HAP-1 (cell line): ENCODE measurements at places on chromosomes 4 and X.

DNA sequence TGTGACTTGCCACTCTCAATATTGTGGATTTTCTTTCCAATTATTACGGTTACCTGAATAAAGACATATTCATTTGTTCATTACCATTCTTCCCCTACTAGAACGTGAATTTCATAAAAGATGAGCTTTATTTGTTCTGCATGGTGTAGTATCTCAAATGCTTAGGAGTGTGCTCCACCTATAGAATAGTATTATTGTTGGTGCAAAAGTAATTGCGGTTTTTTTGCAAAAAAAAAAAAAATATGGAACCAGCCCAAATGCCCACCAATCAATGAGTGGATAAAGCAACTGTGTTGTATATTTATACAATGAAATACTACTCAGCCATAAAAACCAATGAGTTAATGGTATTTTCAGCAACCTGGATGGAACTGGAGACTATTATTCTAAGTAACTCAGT lies 525.5 kb upstream of the PRKX start:
- DNase-seq: no peak

- no peak for DNase-seq
These were observed 875.2 kb downstream of the RAPGEF2 start for GRCh38 chr4:159977907-159978617.

GRCh38 chrX:153878969-153879653 lies 6.9 kb downstream of the L1CAM start:
- no peak for DNase-seq

DNA sequence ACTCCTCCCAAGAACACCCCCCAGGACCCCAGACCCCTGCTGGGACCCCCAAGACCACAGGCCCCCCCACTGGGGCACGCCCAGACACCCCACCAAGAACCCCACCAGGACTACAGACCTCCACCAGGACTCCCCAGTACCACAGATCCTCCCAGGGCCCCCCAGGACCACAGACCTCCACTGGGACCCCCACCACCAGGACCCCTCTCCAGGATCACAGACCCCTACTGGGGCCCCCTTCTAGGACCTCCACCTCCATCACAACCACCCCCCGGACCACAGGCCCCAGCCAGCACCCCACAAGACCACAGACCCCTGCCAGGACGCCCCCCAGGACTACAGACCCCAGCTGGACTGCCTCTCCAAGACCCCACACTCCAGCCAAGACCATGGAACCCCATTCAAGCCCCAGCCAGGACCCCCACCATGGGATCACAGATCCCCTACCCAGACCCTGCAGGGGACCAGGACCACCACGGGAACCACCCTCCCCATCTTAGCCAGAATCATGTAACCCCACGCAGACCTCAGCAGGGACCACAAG lies 855 bp upstream of the DHRSX start:
- no peak for DNase-seq

- DNase-seq: no peak
These were observed 118.6 kb downstream of the PTTG2 start for GRCh38 chr4:38078590-38079421.

- no peak for DNase-seq
These were observed 115.2 kb upstream of the KIT start for GRCh38 chr4:54542540-54543041.

DNA sequence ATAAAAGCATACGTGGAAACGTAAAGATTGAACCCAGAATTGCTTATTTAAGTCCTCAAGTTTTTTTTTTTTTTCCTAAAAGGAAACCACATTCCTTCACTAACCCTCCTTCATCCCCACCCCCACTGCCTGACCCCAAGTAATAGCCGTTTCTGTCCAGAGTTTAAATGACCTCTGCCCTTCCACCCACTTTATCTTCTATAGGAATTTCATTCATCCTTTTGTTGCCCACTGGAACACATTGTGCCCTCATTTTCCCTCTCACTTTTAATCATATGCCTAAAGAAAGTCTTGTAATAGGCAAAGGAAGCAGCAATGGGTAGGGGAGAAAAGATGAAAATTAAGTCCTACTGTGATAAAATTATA lies 62.7 kb downstream of the SH3RF1 start:
- DNase-seq: peak; percentile 32

DNA sequence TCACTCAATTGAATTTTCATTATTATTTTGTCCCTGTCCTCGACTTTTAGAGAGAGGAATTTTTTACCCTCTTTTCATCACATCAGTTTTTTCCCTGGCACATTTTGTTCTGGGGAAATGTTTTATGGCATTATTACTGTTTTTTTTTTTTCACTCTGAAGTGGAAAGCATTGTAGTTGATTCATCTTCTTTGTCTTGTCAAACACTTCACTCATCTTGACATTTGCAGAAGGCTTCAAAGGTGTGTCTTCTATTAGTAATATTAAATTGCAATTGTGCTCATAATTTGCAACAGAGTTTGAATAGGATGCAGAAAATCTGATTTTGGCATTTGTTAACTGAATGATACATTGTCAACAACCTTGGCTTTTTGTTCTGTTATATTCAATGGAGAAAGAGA lies 545.4 kb upstream of the ARX start:
- no peak for DNase-seq

DNA sequence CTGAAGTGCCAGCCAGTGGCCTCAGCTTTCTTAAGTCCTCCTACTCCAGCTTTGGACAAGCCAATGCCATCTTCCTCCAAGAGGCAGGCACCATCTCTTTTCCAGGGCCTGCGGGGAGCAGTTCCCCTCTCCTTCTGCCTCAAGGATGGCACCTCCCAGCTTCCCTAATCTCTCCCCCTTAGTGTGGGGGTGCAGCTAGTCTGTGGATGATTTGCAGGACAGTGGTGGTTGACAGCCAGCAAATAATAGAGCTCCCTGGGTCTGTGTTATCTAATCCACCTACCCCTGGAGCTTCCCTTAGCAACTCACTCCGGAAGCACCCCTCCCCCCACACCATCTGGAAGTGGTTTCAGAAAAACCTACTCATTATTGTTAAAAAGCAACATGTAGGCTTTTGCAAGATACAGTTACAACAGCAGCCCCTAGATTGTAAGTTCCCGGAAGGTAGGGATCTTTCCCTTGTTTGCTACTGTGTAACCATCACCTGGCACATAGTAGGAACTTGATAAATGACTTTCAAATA lies 247.1 kb downstream of the BCOR start:
- no peak for DNase-seq

DNA sequence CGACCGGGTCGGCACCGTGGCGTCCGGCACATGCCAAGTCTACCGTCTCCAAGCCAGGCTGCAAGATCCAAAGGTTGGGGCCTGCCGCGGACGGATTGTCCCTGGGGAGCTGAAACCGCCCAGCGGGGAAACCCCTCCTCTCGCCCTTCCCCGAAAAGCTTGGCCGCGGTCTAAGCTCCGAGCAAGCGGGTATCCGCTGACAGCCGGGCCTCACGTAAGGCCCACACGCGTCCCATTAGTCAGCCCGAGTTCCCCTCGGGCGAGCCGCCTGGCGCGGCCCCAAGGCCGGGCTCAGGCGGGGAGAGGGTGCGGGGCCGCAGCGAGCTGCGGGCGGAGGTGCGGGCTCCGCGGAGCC lies 6.8 kb upstream of the BCOR start:
- DNase-seq: peak; percentile 19

DNA sequence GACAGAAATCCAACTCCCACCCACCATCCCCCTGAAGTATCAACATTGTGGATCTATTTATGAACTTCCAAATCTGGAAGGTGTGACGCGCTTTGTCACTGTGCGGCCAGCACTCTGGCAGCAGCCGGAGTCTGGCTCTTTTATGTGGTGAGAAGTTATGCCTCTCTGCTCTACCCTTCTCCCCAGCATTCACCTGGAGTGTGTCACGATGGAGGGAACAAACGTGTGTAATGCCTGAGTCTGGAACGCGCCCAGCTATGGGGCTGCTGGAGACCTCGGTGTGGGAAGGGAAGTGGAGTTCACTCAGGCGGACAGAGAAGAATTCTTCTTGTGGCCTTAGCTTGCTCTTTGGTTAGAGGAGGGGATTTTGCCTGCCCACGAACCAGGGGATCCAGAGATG lies 222.1 kb upstream of the RPL34 start:
- no peak for DNase-seq

DNA sequence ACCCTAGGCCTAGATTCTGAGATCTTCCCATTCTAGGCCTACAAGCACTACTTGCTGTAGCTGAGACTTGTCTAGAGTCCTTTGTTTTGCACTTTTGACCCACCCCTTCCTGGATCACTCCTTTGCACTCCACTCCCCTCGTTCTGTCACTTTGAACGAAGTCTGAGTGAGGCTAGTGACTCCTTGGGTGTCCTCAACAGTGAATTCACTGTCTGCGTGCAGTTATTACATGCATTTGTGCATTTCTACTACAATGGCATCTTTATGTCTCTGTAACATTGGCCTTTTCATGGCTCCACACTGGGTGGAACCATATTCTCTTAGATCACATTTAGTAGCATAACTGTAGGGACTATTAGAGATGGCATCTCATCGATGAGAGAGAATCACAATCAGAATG lies 50.5 kb downstream of the OCRL start:
- no peak for DNase-seq

DNA sequence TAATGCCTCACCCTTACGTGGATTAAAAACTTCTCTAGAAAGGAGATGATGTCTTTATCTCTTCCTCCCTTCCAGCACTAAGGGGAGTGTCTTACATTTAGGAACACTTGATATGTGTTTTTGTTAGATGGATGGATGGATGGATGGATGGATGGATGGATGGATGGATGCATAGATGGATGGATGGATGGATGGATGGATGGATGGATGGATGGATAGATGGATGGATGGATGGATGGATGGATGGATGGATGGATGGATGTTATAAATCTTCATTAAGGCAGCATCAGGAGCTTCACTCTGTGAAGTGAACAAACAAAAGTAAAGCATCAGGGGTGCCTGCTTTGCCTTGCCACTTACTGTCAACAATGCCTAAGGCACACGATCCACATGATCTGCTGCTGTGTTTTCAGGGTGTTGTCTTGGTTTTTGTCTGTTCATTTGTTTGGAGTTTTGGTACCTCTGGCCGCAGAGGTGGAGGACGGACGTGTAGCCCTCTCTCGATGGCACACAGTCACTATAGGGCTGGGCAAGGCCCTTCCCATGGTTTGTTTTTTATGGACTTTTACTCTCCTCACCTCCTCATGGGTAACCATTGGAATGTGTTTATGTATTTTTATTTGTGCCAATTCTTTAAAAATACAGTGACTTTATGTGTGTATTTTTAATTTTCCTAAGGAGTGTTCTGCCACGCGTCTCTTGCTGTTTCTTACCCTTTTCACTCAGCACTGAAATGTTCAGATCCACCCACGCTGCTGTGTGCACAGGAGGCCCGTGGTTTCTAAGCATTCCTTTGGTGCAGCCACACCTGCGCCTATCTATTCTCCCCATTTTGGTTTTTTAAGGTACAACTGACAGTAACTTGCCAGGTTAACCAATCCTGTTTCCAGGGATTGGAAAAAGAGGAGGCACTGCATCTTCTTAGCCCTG lies 91.8 kb upstream of the ENPP6 start:
- no peak for DNase-seq

GRCh38 chr4:138870737-138871554 lies 144.6 kb upstream of the NOCT start:
- peak; percentile 81 for DNase-seq

DNA sequence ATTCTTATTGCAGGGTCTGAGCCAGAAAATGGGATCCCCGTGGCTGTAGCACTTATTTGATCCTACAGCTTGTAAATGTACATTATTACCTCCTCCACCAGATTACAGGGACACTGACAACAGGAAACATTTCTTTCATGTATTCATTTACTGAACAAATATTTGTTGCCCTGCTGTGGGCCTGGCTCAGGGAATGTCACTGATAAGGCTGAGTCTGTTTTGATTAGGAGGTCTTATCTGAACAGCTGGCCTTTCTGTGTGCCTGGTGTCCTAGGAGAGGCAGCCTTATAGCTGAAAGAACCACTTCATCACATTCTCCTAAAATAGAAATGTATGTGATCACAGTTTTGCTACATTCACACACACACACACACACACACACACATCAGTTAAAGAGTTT lies 45.5 kb upstream of the PROM1 start:
- no peak for DNase-seq

DNA sequence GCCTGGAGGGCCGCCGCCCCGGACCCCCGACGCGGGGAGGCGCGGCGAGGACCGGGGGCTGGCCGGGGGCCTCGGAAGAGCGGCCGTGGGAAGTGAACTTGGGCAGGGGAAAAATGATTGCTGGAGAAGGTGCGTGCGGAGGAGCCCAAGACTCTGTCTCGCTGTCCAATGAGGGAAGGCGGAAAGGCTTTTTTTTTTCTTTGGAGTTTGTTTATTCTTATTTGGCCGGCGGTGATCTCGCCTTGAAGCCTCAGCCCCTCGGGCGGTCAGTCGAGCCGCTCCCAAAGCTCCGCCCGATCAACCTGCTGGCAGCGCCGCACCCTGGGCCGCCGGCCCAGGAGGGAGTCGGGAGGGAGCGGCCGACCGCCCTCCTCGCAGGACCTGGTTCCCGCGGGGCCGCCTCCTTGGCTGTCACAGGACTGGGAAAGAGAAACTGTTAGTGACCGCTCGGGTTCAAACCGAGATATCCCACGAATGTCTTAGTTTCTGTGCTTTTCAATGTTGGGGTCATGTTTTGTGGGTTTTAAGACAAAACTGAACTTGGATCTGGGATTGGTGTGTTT lies 2.5 kb downstream of the CPEB2 start:
- peak; percentile 55 for DNase-seq
